SJSA1 (cell line): ENCODE measurements at places on chromosomes 12 and 14. TPM values are rescaled to one million over a fixed set of nuclear protein-coding genes. Genes with fewer than 3 reads are reported as not detected.
A peak's percentile ranks its signal among the peaks of the same experiment; 100 is the strongest.

GRCh38 chr12:43277651-43278540, 274.1 kb downstream of the ADAMTS20 start:
- no peaks in the 10 kb centered on the region for H3K4me1 ChIP-seq
- H3K27ac ChIP-seq, result no peak overlapping the region
- no peak overlapping the region for H3K4me3 ChIP-seq

DNA sequence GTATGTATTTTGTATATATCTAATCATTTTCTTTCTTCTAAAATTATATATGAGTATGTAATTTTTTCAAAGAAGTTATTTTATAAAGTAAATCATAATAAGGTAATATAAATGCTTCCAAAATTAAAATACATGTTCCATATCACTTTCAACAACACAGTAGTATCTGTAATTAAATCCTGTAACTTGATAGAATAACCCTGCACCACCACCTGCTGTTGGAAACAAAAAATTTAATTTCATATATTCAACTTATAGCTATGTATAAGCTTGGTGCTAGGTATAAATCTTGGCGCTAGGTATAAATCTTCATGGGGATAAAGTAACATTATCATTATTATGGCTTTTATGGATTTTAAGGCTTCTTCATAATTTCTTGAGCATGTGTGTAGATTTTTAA, 149.7 kb upstream of the DCN start:
- DNase-seq, result no peak
- H3K27ac ChIP-seq, result no peak overlapping the region
- no peaks in the 10 kb centered on the region for H3K4me1 ChIP-seq
- H3K36me3 ChIP-seq, result no peaks in the 10 kb centered on the region
- no peaks in the 10 kb centered on the region for H3K27me3 ChIP-seq
- no peak overlapping the region for H3K4me3 ChIP-seq

ETFBKMT gene
- 0.53 and 1.5 TPM in 2 replicates for total RNA-seq

DNA sequence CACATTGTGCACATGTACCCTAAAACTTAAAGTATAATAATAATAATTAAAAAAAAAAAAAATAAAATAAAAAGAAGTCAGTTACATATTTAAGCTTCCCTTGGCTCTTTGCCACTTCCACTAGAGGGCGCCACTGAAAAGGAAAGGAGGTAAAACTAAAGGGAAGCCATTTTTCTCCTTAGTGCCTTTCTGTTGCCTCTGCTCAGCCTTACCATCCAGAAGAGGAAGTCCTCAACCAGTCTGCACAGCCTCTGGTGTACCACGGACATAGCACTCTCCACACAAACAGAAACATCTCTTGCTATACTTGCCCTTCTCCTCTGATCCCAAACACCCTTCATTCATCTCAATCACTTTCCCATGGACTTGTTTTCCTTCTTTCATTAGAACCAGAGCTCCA, 169.0 kb upstream of the EEA1 start:
- no peak overlapping the region for H3K27ac ChIP-seq
- no peaks in the 10 kb centered on the region; the same call in 1 of the 2 replicates for H3K4me1 ChIP-seq
- no peak overlapping the region for H3K4me3 ChIP-seq
- H3K36me3 ChIP-seq, result no peaks in the 10 kb centered on the region

GRCh38 chr14:35386673-35387125, 17.9 kb downstream of the NFKBIA start:
- DNase-seq, result no peak
- H3K4me1 ChIP-seq, result peaks cover 36% of the 10 kb centered on the region
- no peak overlapping the region for H3K27ac ChIP-seq

- no peak overlapping the region for H3K27ac ChIP-seq
- H3K4me3 ChIP-seq, result no peak overlapping the region
- no peaks in the 10 kb centered on the region for H3K36me3 ChIP-seq
- no peak for DNase-seq
These were observed 374.8 kb downstream of the RMST start for GRCh38 chr12:97837401-97837800.

GRCh38 chr12:49470986-49471385, 67.8 kb upstream of the KCNH3 start:
- no peak for DNase-seq
- peaks cover 7% of the 10 kb centered on the region; the same call in 1 of the 2 replicates for H3K4me1 ChIP-seq
- no peak overlapping the region for H3K4me3 ChIP-seq
- H3K27me3 ChIP-seq, result no peaks in the 10 kb centered on the region
- no peak overlapping the region for H3K27ac ChIP-seq
- peaks cover 10% of the 10 kb centered on the region for H3K36me3 ChIP-seq

DNA sequence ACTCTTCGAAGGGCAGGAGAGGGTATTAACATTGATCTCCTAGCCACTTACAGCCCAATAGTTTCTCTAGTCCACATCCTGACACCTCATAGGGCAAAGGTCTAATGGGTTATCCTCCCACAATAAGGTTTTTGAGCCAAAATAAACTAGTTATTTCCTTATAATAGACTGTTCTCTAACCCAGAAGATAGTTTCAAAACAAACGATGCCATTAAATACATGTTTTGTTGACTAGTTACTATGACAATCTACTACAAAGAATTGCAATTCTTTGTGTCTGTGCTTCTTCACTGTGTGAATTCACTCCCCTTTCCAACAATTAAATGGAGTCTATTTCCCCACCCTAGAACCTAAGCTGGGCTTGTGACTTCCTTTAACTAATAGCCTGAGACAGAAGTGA, 6.4 kb upstream of the ACTR10 start:
- DNase-seq, result no peak
- no peaks in the 10 kb centered on the region for H3K4me1 ChIP-seq
- peaks cover 17% of the 10 kb centered on the region; the same call in 1 of the 2 replicates for H3K27me3 ChIP-seq

DNA sequence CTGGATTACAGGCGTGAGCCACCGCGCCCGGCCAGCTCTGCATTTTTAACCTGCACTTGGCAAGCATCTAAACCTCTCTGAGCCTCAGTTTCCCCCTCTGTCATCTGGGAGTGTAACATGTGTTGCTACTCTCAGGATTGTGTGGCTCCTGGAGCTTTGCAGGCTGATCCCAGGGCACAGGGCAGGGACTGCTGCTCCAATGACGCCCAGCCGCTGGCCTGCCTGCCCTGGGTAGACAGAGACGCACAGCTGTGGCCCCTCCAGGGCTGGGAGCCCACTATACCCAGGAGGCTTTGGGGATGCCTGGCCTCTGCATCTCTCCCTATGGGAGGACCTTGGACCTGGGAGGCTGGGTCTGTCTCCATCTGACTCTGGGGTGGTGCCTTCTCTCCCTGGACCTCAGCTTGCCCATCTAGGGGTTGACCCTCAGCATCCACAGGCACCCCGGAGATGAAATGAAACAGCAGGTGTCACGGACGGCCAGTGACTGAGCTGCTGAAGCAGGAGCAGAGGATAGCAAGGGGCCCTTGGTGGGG, 13.7 kb downstream of the ARL6IP4 start:
- no peaks in the 10 kb centered on the region for H3K27me3 ChIP-seq
- DNase-seq, result no peak
- H3K4me3 ChIP-seq, result no peak overlapping the region
- H3K4me1 ChIP-seq, result no peaks in the 10 kb centered on the region
- no peak overlapping the region for H3K27ac ChIP-seq

C12orf50 gene
- not detected in 2 replicates for total RNA-seq

TPH2 gene
- total RNA-seq, result 0.11 TPM in 1 of 2 replicates, not detected in the other

DNA sequence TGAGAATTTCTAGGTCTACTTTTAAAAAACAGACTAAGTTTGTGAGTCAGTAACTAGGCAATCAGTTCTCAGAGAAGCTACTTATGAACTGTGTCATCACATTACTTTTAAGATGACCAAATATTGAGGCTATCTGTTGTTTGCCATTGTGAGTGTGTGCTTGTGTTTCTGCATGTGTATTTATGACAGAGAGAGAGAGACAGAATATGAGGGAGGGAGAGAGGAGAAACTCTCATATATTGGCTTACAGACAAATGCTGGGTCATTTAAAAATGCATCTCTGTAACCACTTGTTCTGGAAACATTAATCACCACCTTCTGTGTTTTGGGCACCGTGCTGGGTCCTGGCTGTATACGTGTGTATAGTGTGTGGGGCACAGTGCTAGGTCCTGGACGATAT, 161.5 kb upstream of the FRMD6 start:
- H3K4me1 ChIP-seq, result no peaks in the 10 kb centered on the region
- no peaks in the 10 kb centered on the region for H3K27me3 ChIP-seq
- H3K27ac ChIP-seq, result no peak overlapping the region
- DNase-seq, result no peak
- no peak overlapping the region for H3K4me3 ChIP-seq

- no peak for DNase-seq
- no peak overlapping the region for H3K27ac ChIP-seq
- 0 out of 2 replicates have a peak, but pooled peaks cover 3% of the 10 kb centered on the region for H3K36me3 ChIP-seq
- no peak overlapping the region for H3K4me3 ChIP-seq
- H3K4me1 ChIP-seq, result no peaks in the 10 kb centered on the region
These were observed 218.6 kb downstream of the SYT1 start for GRCh38 chr12:79083181-79083580.

SERPINA10 gene
- total RNA-seq, result not detected in 2 replicates

OR4K14 gene
- total RNA-seq, result not detected in 2 replicates

TIMELESS gene
- 7.4 and 11.9 TPM in 2 replicates for total RNA-seq

GRCh38 chr12:56220611-56221231, 1.0 kb downstream of the RNF41 start:
- H3K4me3 ChIP-seq, result peak overlapping the region; percentile 56
- no peaks in the 10 kb centered on the region for H3K27me3 ChIP-seq
- H3K36me3 ChIP-seq, result peaks cover 7% of the 10 kb centered on the region
- peak overlapping the region; percentile 77 for H3K27ac ChIP-seq
- peaks cover 20% of the 10 kb centered on the region for H3K4me1 ChIP-seq

DNA sequence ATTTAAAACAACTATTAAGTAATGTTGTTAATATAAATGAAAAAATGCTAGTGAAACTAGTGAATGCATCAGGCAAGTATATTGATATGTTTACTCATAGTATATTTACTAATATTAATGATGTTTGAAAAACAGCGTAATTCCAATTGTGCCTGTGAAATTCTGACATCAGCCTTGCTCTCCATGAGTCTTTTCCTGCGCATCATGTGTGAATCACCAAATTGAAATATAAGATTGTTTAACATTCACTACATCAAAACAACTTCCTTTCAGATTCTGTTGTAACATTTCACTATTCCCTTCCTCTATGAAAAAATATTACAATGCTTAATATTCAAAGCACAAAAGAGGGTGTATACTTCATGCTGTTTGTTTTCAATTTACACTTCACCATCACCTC, 1995.9 kb upstream of the SEL1L start:
- H3K27ac ChIP-seq, result no peak overlapping the region
- no peaks in the 10 kb centered on the region for H3K27me3 ChIP-seq
- H3K36me3 ChIP-seq, result no peaks in the 10 kb centered on the region
- DNase-seq, result no peak

- H3K36me3 ChIP-seq, result no peaks in the 10 kb centered on the region
- H3K4me3 ChIP-seq, result no peak overlapping the region
- peaks cover 14% of the 10 kb centered on the region; the same call in 1 of the 2 replicates for H3K4me1 ChIP-seq
- no peak for DNase-seq
- H3K27me3 ChIP-seq, result no peaks in the 10 kb centered on the region
- peak overlapping the region; percentile 30 for H3K27ac ChIP-seq
These were observed 22.7 kb downstream of the SNRPF start for GRCh38 chr12:95881331-95881955.

DNA sequence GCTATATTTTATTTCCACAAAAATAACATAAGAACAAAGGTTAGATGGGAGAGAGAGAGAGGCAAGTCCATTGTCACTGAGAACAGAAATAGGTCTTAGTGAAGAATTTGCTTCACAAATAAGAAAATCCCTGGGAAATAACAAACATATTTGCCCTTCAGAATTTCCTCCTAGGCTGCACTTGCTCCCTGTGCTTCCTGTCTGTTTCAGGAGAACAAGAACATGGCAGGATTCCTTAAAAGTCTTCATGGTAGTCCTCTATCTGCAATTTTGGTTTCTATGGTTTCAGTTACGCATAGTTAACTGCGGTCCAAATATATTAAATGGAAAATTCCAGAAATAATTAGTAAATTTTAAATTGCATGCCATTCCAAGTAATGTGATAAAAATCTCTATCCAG, 34.1 kb downstream of the SENP1 start:
- H3K4me3 ChIP-seq, result no peak overlapping the region
- no peaks in the 10 kb centered on the region for H3K36me3 ChIP-seq
- peaks cover 78% of the 10 kb centered on the region for H3K27me3 ChIP-seq
- H3K27ac ChIP-seq, result no peak overlapping the region
- H3K4me1 ChIP-seq, result no peaks in the 10 kb centered on the region

DNA sequence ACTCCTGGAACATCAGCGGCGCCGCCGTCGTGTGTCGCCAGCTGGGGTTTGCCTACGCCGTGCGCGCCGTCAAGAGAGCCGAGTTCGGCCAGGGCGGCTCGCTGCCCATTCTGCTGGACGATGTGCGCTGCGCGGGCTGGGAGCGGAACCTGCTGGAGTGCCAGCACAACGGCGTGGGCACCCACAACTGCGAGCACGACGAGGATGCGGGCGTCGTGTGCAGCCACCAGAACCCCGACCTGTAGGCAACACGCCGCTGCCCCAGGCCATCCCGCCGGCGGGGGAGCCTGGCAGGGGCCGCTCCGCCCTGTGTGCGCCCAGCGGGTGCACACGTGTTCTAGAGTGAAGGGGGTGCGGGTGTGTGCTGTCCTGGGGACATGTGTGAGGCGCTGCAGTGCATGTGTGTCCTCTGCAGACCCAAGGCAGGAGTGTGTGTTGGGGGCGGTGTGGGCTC, 8.7 kb upstream of the CYP46A1 start:
- H3K4me3 ChIP-seq, result no peak overlapping the region
- DNase-seq, result no peak
- no peak overlapping the region for H3K27ac ChIP-seq
- no peaks in the 10 kb centered on the region for H3K27me3 ChIP-seq
- H3K36me3 ChIP-seq, result no peaks in the 10 kb centered on the region

- H3K36me3 ChIP-seq, result no peaks in the 10 kb centered on the region; the same call in 1 of the 2 replicates
- no peaks in the 10 kb centered on the region for H3K27me3 ChIP-seq
- H3K4me1 ChIP-seq, result peaks cover 42% of the 10 kb centered on the region
- H3K27ac ChIP-seq, result no peak overlapping the region
- no peak for DNase-seq
These were observed 63.1 kb downstream of the C14orf132 start for GRCh38 chr14:96102081-96102856.

- H3K27ac ChIP-seq, result no peak overlapping the region
- DNase-seq, result no peak
- H3K36me3 ChIP-seq, result peaks cover 98% of the 10 kb centered on the region
These were observed 12.1 kb downstream of the APPL2 start for GRCh38 chr12:105223884-105224283.

DNA sequence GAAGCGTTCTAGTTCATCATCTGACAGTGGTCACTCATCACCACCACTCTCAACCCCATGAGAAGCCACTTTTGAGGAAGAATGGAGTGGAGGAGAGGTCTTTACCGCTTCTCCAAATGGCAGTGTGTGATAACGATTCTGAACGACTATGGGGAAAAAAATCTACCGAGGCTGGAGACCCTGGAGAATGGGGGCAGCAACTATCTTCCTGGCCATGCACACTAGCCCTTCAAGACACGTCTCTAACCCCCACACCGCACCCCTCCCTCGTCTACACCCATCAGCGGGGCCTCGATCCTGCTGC, 365 bp downstream of the ING4 start:
- H3K36me3 ChIP-seq, result peaks cover 16% of the 10 kb centered on the region
- H3K27ac ChIP-seq, result peak overlapping the region; percentile 31
- no peaks in the 10 kb centered on the region for H3K27me3 ChIP-seq
- H3K4me1 ChIP-seq, result peaks cover 10% of the 10 kb centered on the region
- peak overlapping the region; percentile 48 for H3K4me3 ChIP-seq
